ENCODE measurements at places on chromosomes 5 and 9.

DNA sequence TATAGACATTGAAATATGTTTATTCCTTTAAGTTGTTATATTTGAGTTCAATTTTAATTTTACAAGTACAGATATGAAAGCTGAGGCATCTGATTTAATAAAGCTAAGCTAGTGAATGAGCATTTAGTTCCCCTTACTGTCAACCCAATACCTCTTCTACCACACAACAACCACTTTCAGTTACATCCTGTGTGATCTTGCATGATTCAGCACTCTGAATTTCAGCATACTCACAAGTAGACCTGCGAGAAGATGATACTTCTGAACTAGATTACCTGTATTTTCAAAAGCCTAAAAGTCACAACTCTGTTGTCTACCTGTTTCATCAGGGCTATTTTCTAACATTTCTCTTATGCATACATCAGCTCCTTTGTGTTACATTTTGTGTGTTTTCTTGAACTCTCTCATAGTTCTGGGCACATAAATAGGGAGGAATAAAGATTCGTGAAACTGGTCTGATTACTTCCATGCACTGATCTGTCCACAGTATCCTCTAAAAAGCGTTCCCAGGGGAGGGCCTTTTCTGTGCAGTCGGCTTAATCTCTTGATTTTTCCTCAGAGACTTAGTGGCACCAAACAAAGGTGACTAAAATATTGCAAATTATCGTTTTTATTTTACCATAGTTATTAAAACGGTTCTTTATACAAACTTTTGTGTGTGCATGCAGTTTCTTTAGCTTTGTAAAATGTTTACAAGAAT is 2025.5 kb upstream of the NUDT12 start:
- DNase-seq: no peak

GRCh38 chr9:131739959-131740648 is at the start of gene RAPGEF1:
Gene RAPGEF1, minus strand, starts transcription at chr9:131740076. Its CDS starts 246 bp downstream, at chr9:131739830.
- peak; percentile 89 for DNase-seq

DNA sequence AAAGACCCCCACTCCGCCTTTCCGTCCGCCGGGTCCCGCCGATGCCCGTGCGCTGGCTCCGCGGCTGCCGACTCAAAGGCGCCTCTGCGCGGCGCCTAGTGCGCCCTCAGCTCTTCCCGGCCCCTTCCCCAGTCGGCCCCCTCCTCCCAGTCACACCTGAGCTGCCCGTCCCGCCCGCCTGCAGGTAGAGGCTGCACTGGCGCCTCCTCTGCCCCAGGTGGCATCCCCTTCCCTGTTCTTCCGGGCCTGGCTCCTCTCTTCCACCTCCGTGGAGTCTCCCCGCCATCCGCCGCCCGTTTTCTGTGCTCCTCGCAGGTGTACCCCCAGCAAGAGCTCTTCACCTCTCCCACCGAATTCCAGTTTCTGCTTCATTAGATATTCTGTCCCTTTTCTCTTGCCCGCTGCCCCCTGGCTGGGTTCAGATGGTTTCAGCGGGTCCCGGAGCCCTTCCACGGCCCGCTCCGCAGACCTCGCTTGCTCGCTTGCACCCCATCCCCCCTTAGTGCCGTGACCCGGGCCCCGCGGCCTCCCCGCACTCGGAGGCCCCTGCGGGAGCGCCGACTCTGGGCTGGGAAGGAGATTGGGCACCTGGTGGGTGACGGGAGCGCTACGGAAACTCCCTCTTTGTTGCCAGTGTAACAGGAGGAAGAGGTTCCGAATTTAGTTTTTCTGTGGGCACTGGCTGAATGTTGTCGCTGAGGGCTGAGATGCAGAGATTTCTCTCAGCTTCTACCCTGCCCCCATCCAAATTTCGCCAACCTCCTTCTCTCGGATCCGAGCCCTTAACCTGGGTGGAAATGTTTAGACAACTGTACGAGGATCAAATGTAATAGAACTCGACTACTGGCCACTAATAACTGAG is 809 bp downstream of the SLC44A1 start:
- peak; percentile 26 for DNase-seq

- no peak for DNase-seq
These were observed 27.6 kb downstream of the ZDHHC11B start for GRCh38 chr5:756865-757345.

GRCh38 chr9:8392866-8393265 is 593.3 kb upstream of the DMAC1 start:
- no peak for DNase-seq

DNA sequence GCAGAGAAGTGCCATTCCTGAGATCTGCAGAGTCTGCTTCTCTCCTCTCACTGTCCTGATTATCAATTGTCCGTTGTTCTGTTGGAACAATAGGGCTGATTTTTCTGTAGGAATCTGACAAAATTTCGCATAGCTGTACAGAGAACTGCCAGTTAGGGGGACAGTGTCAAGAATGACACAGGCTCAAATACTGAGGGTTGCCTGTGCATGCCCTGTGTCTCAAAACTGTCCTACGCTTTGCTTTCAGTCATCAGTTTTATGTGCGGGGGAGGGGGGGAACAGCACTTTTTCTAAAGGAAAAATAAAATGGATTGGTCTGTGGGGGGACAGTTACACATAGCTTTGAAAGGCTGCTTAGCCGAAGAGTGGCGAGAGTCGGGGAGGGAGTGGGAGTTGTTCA is 248.6 kb downstream of the PDZD2 start:
- DNase-seq: no peak

DNA sequence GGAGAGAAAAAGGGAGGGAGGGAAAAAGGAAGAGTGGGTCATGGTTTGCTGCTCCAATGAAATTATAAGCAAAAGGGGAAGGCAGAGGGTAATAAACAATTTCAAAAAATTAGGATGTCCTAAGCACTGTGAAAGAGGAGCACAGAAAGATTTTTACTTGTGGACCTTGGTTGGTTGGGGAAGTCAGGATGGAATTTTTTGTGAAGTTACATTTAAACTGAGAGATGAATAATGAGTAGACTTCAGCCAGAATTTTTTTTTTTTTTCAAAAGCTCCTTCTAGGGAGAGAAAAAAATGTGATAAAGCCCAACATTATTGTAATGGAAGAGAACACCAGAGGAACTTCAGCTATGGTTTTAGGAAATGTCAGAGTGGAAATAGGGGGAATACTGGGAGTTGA is 515.9 kb upstream of the PAPPA start:
- DNase-seq: no peak
